ENCODE measurements at places on chromosomes 12 and 14.
A peak's percentile ranks its signal among the peaks of the same experiment; 100 is the strongest.

GRCh38 chr12:111981987-111982386 lies 31.0 kb downstream of the TMEM116 start:
- DNase-seq = peak; percentile 29

GRCh38 chr14:72756967-72757366 lies 136.9 kb downstream of the DPF3 start:
- DNase-seq = no peak

DNA sequence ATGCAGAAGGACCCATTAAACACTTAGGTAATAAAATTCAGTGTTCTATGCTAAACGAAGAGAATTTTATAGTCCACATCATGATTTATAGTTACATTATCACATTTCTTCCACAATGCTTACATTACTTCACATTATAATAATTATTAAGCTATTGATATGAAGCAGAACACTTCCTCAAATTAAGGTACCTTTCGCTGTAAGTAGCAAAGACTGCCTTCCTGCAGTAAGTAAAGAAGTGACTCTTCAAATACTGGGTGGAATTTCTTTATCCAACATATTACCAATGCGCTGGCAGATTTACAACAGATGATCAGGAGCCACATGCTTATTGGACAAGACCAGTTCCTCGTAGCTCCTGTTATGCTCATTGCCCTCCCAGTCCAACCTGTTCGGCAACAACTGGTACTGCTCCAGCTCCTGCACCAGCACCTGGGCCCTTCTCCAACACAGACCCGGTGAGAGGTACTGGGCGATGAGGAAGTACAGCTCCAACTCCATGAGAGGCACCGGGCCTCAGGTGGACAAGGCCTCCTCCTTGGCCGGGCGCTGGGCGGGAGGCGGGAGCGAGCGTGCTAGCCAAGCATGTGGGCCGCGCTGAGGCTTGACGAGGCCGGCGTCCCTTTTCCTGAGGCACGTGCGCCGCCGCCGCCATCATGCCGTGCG lies 210.7 kb upstream of the ATP2B1 start:
- DNase-seq = no peak

- DNase-seq = peak; percentile 48
Measured at GRCh38 chr12:77724367-77724957, 106.2 kb upstream of the NAV3 start.

DNA sequence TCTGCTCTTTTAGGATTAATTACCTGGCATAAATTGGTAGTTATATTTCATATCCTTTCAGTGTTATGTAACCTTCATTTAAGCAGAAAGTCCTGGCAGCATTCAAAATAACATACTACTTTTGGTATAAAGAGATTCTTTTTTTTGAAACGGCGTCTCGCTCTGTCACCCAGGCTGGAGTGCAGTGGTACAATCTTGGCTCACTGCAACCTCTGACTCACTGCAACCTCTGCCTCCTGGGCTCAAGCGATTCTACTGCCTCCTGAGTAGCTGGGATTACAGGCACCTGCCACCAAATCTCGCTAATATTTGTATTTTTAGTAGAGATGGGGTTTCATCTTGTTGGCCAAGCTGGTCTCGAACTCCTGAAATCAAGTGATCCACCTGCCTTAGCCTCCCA lies 9.2 kb downstream of the KTN1 start:
- no peak for DNase-seq

- no peak for DNase-seq
Measured at GRCh38 chr14:91415794-91416743, 1.6 kb downstream of the CCDC88C start.

- DNase-seq = no peak
Measured at GRCh38 chr12:63138488-63138887, 12.5 kb downstream of the AVPR1A start.

DNA sequence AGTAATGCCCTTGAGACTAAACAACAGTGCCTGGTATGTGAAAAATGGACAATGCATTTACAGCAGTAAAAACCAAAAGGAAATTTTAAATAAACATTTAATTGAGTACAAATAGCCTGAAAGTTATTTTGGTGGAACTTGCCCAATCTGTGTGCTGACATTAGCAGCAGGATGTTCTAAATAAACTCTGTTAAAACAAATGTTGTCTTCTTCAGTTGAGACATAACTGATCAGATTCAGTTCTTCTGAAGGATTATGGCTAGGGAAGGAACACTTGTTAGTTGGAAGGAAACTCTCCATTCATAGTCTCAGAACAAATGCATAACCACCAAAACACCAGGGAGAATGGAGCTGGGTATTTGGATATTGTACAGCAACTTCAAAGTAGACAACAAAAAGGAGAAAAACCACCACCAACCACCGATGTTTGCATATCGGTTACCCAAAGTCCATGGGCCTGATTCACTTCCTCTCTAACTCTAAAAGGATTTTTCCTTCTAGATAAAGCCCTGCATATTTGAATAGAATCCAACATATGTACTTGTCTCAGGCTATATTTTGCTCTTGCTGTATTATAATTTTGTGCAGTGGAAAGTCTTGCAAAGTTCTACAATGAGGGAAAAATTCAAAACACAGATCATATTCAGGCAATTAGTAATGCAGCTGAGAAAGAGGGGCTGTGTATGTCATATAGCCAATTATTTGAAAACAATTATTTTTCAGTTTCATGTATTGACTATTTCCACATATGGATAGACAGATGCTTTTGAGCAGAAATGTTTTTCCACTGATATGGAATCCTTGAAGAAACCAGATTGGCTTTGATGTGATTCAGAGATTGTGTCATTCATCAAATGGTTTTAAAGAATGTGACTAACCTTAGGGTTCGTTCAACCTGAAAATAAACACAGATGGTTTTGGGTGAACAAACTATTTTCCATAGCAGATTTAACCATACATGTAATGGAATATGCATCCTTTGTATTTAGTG lies 152.2 kb upstream of the BMP4 start:
- peak; percentile 81 for DNase-seq

DNA sequence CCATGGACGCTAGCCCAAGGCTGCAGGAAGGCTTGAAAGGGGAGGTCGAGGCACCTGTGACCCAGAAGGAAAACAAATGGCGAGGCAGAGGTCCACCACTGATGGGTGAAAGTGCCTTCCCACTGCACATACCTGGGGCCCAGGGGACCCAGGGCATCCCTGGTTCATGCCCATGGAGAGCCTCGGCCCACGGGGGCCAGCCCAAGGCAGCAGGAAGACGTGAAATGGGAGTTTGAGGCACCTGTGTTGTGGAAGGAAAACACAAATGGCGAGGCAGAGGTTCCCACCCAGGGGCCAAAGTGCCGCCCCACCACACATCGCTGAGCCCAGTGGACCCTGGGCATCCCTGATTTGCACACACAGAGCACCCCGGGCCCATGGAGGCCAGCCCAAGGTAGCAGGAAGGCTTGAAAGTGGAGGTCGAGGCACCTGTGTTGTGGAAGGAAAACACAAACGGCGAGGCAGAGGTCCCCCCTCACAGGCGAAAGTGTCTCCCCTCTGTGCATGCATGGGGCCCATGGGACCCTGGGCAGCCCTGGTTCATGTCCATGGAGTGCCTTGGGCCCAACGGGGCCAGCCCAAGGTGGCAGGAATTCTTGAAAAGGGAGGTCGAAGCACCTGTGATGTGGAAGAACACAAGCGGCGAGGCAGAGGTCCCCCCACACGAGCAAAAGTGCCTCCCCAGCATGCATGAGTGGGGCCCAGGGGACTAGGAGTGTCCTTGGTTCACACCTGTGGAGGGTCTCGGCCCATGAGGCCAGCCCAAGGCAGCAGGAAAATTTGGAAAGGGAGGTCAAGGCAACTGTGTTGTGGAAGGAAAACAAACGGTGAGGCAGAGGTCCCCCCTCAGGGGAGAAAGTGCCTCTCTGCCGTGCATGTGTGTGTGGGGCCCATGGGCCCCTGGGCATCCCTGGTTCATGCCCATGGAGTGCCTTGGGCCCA lies 383.3 kb downstream of the ALG10 start:
- no peak for DNase-seq

DNA sequence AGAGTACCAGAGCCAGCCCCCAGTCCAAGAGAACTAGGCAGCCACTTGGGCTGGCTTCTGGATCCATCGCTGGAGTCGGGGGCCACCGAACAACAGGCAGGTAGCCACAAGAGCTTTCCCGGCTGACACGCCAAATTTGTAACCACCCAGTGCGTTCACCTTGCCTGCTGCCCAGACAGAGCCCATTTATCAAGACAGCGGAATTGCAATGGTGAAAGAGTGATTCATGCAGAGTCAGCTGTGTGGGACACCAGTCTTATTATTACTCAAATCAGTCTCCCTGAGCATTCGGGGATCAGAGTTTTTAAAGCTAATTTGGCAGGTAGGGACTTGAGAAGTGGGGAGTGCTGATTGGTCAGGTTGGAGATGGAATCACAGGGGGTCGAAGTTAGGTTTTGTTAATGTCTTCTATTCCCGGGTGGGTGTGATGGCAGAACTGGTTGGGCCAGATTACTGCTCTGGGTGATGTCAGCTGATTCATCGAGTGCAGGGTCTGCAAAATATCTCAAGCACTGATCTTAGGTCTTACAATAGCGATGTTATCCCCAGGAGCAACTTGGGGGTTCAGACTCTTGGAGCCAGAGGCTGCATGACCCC lies 64.3 kb downstream of the PDE6H start:
- DNase-seq = no peak

- no peak for DNase-seq
Measured at GRCh38 chr12:109033239-109034196, 12.7 kb upstream of the SVOP start.

- DNase-seq = no peak
Measured at GRCh38 chr14:71964716-71965115, 32.5 kb downstream of the RGS6 start.

GRCh38 chr12:100391856-100392255 lies 35.0 kb downstream of the SLC17A8 start:
- peak; percentile 14 for DNase-seq

DNA sequence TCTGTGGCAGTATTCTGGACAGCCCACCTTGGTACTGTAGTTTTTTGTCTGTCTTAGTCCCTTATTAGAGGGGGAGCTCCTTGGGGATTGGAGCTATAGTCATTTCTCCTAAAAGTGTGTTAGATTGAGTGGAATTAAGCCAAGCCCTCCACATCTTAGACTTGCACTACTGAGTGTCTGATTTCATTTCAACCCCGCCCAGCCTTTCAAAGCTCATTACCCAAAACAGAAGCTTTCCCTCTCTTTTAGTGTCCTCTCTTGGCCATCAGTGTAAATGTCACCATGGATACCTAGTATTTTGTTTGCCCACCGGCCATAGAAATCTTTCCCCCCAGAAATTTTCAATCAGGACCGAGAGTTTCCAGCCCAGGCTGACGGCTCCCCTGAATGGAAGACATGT lies 74.5 kb downstream of the LRRC74A start:
- DNase-seq = peak; percentile 64

- DNase-seq = peak; percentile 86
Measured at GRCh38 chr12:115223322-115223721, 539.3 kb upstream of the TBX3 start.

- no peak for DNase-seq
Measured at GRCh38 chr12:71504476-71504875, 64.9 kb downstream of the LGR5 start.

DNA sequence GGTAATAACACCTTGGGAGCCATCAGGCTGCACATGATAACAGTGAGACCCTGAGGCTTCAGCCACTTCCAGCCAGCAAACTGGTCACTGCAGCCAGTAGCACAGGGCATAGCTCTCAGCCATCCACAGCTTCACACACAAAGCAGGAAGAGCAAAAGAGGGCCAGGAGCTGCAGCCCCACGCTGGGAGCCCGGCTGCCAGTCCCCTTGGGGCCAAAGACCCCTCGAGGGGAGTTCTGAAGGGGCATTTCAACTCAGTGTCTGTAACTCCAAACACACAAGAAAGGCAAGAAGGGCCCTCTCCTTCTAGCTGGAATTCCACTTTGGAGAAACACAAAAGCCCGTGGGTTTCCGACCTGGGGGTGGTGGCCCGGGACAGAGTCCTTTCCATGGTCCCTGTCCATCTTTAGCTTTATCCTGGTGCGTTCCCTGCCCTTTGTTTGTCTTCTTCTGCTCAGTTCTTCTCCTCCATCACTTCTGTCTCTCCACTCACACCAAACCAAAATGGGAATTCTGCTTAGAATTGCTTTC lies 151.8 kb upstream of the FKBP4 start:
- DNase-seq = no peak

- DNase-seq = no peak
Measured at GRCh38 chr12:13154027-13154538, 42.4 kb upstream of the EMP1 start.

DNA sequence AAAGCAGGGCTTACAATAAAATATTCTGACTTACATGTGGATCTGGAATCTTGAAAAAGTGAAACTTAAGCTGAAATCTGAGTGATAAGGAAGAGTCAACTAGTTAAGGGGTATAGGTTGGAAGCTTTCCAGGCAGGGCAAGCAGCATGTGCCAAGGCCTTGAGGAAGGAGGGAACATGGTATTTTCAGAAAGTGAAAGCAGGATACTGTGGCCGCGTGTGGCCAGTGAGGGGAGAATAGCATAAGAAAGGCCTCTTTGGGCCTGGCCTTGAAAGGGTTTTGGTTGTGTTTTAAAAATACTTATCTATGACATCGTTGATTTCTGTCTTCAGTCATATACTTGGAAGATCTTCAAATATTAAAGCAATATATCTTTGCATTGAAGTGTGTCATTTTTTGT lies 213.4 kb downstream of the AKAP6 start:
- no peak for DNase-seq

DNA sequence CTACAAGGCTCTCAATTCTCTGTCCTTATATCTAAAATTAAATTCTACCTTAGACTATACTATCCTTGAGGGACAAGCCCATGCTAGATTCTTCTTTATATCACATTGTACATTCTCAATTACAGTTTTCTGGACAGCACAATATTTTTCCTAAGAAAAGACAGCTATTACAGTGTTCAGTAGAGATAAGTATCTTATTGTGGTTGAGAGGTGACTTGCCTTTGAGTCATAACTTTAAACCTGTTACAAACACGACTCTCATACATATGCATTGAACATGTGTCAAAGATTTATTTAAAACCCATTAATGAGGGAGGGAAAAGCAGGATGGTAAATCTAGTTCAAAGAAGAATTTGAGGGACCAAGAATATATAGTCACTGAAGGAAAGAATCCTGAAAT lies 61.1 kb downstream of the TPH2 start:
- DNase-seq = peak; percentile 15

DNA sequence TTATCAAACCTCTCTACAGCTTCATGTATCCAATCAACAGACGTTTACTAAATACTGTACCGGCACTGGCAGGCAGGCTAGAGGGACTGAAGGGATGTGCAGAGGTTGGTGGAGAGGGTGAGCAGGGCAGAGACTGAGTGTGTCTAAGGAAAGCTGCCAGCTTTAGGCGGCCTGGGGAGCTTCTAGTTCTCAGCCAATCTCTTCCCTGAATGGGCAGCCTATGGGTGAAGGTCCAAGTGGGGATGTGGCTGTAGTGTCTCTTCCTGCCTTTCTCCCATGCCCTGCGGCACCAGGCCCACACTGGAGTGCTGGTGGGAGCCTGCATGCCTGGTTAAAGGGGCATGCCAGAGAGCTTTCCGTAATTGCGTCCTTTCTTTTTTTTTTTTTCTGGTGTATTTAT lies 239.8 kb downstream of the CACNA1C start:
- peak; percentile 93 for DNase-seq

DNA sequence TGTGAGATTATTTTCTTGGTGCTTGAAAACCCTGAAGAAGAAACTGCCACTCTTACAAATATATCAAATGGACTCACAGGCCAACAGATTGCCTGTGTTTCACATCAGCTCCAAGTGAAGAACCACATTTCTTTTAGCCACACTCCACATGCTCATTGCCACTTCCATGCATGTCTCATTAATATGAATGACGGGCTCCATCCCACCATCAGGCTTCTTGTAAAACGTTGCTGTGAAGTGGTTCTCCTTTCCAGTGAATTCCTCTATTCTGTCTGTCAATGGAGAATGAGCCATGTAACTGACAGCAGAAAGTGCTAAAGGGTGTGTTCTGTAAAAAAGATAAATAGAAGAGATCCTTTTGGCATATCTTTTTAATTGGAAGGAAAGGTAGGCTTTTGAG lies 188.2 kb upstream of the RMST start:
- DNase-seq = no peak
